ENCODE measurements at places on chromosomes 12 and 14.

GRCh38 chr14:70027785-70028428, 148.7 kb downstream of the SMOC1 start:
- peak; percentile 49 for DNase-seq

- no peak for DNase-seq
These were observed 42.5 kb downstream of the SLC2A13 start for GRCh38 chr12:40063414-40063813.

DNA sequence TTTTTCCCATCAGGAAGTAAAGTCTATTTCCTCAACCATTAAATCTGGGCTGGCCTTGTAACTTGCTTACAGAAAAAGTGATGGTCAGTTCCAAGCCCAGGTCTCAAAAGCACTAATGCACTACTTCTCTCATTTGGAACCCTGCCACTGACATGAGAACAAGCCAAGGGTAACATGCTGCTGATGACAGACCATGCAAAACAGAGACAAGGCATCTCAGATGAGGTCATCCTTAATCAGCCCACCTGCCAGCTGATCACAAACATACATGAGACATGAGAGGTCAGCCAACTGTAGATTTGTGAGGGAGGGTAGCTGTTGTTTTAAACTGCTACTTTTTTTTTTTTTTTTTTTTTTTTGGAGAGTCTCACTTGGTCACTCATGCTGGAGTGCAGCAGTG, 16.2 kb downstream of the TWF1 start:
- DNase-seq = no peak

- no peak for DNase-seq
These were observed 9.1 kb downstream of the KRT8 start for GRCh38 chr12:52895726-52896189.

GRCh38 chr12:115212356-115212755, 528.4 kb upstream of the TBX3 start:
- DNase-seq = no peak

DNA sequence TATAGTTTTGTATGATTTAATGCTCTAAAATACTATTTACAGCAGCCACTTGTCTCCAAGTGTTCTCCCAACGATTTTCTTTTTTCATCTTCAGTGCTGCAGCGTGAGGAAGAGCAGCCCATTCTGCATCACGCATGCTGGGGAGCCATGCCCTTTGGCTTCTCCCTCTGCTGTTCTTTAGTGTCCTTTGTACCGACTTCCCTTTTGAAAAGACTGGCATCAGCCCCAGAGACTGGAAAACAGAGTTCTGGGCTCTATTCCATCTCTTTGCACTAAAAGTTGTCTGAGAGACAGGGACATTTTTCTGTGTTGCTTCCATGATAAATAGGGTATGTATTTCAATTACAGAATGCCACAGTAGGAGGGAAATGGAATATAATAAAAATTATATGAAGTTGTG, 105.1 kb downstream of the RERG start:
- DNase-seq = no peak

GRCh38 chr14:75700295-75700694, 39.2 kb downstream of the TTLL5 start:
- DNase-seq = no peak

DNA sequence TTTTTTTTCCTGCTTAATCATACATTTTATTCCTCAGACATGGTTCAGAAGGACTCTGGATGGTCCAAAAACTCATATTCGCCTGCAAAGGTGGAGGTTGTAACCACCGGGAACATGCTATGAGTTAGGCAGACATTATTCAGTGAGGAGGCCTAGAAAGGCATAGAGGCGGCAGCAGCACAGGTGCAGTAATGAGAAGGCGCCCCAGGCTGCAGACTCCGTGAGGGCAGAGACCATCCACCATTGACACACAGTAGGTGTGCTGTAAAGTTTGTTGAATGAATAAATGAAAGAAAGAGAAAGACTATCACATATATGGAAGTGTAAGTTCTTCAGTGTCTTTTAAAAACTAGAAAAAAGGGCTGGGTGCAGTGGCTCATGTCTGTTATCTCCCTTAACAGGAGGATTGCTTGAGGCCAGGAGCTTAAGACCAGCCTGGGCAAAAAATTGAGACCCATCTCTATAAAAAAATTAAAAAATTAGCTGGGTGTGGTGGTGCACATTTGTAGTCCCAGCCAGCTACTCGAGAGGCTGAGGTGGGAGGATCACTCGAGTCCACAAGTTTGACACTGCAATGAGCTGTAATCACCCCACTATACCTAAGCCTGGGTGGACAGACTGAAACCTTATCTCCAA, 34.5 kb upstream of the PTGR2 start:
- DNase-seq = no peak

DNA sequence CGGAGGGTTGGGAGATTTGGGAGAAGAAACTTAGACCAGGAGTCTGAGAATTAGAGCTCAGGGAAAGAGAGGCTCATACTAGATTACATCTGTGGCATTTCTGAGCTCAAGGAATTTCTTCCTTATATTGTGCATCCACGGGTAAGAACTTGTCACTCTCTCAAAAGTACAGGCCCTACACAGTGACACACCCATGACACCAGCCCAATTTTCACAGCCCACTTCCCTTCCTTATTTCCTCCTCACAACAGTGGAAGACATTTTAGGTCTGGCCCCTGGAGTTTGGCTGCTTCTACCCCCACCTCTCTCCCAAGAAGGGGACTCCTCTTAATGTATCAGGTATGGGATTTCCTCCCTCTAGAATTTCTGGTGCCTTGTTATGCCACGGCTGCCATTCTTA, 9.2 kb upstream of the ZNF385A start:
- DNase-seq = no peak

- DNase-seq = no peak
These were observed 21.9 kb upstream of the KDM2B start for GRCh38 chr12:121602766-121603165.

DNA sequence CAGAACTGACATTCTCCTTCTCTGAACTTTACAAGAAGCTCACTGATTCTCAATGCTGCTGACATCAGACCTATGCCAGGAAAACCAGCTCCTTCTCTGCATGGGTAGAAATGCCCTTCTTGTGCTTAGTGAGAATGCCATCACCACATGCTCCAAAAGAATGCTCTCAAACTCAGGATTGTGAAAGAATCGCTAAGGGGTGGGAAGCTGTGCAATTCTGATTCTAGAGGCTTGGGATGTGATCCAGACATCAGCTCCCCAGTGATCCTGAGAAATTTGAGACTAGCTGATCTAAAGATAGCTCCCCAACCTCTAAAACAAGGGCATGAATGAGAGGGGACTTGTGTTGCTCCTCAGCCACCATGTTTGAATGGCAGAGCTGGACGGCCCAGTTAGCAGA, 113.2 kb downstream of the DPF3 start:
- DNase-seq = no peak

DNA sequence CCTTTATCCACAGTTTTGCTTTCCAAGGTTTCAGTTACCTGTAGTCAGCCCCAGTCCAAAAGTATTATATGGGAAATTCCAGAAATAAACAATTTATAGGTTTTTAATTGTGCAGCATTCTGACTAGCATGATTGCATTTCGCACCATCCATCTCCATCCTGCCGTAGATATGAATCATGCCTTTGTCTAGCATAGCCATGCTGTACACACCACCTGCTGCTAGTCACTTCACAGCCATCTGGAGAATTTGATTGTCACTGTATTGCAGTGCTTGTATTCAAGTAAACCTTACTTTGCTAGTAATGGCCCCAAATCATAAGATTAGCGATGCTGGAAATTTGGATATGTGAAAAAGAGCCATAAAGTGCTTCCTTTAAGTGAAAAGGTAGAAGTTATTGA, 36.0 kb downstream of the MUCL1 start:
- DNase-seq = no peak

DNA sequence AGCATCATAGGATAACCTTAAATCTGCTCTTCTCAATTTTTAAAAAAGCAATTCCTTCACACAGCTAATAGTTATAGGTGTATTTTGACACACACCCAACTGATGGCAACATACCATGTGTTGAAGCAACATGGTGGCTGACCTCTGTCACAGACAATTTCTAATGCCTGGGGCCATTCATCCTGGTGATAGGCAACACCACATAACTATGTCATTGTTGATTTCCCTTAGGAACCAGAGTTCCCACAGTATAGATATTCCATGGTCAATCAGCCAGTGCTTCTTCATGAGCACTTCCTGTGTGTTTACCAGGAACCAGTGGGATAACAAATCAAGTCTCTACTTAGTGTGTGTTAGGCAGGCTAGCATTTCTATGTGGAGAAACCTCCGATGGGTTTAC, 88.3 kb downstream of the FIGNL2 start:
- no peak for DNase-seq

DNA sequence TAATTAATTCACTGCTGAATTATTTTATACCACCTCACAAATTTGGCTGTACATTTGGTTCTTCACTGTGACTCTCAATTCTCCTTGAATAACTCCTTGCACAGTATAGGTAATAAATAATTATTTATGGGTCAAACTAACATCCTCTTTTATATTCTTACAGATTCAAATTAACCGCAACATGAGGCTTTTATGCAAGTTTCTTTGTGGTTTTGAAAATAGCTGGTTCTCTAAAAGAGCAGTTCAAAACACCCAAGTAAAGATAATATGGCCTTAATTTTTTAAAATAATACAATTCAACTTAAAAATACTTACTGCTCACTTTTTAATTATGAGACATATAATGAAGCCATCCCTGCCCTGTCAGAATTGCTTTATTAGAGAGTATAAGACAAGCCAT, 12.9 kb upstream of the TRIM9 start:
- no peak for DNase-seq

DNA sequence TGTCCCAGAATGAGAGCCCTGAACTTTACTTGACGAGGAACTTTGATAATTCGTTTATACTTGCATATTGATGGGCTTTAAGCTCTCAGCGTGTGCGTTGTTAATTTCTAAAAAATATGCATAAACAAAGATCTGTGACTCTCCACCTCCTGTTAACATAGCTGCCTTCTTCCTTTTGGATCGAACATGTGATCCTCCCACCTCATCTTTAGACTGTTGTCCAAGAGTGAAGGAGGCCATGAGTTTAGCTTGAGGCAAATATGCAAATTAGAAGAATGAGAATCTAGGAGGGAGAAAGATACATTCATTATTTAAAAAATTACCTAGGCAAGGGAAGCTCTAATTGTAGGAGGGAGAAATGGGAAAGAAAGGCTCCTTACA, 617 bp downstream of the TTC8 start:
- DNase-seq = no peak

DNA sequence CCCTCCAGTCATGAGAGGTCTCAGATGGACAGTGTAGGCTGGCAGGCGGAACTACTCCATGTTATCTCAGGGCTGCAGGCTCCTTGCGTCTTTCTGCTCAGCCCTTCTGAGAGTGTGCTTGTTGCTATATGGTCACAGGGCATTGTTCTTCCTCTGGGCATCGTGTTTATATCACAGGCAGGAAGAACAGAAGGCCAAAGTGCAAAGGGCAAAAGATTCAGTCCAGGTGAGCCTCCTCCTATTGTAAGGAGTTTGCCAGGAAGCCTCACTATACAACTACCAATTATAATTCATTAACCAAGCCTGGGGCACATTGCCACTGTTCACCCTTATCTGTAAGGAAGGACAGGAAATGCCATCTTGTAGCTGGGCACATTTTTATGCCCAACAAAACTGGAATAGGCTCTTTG, 195.5 kb upstream of the KITLG start:
- DNase-seq = no peak

- no peak for DNase-seq
These were observed 37.3 kb downstream of the PPTC7 start for GRCh38 chr12:110545812-110546211.

DNA sequence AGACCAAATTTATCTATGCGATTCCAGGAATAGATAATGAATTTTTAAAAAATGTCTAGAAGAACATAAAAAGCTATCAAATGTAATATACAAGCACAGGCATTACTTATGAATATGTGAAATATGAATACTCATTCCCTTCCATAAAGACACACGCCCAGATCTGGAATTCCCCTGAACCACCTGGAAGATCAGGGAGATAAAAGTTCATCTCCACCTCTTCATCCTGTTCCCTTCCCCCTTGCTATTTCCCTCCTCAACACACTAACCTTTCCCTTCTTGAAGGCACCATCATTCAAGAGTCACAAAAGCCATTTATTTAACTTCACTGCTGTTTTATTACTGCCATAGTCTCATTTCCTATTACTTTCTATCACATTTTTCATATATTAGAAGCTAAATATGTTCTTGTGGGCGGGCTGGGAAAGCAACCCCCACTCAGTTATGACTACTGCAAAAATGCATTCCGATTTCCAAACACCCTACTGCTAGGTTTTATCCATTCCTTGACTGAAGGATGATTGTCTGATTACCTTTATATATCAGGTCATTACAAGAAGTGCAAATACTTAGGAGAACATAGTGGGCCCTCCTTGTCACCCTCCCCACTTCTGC, 16.1 kb downstream of the FGD6 start:
- no peak for DNase-seq

DNA sequence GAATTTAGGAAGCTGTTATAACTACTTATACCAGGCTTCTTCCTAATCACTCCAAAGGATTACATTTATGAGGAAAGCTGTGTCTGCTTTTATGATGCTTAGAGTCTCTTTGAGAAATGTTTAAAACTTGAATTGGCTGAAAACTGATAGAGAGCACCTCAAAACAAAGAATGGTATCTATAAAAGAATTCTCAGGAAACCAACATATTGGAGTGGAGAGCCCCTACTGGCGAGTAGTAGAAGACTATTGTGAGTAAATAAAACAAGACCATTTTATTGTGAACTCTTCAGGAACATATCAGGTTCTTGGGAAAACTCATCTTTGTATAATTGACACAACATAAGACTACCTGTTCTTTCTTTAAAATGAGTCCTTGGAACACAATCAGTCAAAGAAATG, 578.6 kb downstream of the RERGL start:
- no peak for DNase-seq

GRCh38 chr12:76446090-76446489, 97.9 kb upstream of the BBS10 start:
- DNase-seq = no peak

- no peak for DNase-seq
These were observed 86.6 kb downstream of the FOXN3 start for GRCh38 chr14:89330236-89331002.

GRCh38 chr14:54566410-54567223, at the start of gene SAMD4A:
Gene SAMD4A, plus strand, starts transcription at chr14:54567128. Its CDS starts 789 bp downstream, at chr14:54567917.
- DNase-seq = peak; percentile 62

- no peak for DNase-seq
These were observed 172.2 kb downstream of the CACNA1C start for GRCh38 chr12:2224961-2225360.

DNA sequence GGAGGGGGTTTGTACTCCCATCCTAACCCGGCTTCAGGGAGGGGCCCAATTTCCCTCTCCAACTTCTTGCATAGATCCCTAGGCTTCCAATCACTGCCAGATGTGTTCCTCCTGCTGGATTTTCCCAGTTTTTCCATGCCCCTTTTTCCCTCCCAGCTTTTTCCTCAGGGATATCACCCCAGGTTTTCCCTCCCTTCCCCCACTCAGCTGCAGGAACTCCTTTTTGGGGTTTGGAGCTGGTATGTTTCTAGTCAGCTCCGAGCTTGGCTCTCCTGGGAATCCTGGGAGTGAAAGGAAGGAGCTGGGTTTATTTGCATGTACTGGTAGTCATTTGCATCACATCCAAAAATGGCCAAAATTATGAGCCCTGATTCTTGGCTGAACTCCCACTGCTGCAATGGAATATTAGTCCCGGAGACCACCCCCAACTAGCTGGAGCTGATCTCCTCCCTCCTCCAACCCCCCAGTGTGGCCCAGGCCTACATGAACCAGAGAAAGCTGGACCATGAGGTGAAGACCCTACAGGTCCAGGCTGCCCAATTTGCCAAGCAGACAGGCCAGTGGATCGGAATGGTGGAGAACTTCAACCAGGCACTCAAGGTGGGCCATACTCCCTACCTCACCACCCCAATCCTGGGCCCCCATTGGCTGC, 1.4 kb upstream of the RDH5 start:
- no peak for DNase-seq

All from memory B cell (primary cell).